Activated naive CD4-positive, alpha-beta T cell treated with anti-CD3 and anti-CD28 coated beads, Interleukin-2, amount 50 U/mL, for 72 hours (primary cell): ENCODE measurements at places on chromosomes 6 and 20. TPM values are rescaled to one million over a fixed set of nuclear protein-coding genes. Genes with fewer than 3 reads are reported as not detected.

RAMACL gene
- total RNA-seq: 1.2 TPM

- no peak for DNase-seq
These were observed 3.7 kb upstream of the BEND6 start for GRCh38 chr6:56951049-56951831.

DNA sequence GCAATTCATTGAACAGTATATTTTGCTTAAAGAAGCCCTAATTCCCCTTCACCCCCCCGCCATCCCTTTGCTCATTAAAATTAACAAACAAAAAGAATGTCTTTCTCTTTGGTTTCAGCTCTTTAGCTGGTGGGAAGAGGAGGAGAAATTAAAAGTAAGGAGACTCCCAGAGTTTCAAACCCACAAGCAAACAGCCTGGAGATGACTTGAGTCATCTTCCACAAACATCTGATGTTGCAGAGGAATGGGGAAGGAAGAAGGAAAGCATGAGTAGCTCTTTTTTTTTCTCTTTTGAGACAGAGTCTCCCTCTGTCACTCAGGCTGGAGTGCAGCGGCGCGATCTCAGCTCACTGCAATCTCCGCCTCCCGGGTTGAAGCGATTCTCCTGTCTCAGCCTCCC lies 189.6 kb downstream of the ADAT2 start:
- DNase-seq: no peak

DNA sequence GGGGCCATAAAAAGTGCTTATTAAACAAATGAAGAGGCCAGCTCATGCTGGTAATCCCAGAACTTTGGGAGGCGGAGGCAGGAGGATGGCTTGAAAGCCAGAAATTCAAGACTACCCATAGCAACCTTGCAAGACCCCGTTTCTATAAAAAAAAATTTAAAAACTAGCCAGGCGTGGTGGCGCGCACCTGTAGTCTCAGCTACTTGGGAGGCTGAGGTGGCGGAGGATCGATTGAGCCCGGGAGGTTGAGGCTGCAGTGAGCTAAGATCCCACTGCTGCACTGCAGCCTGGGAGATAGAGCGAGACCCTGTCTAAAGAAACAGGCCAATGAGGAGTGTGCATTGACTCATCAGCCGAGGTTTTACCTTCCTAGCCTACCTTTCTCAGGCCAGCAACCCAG lies 15.2 kb downstream of the NPEPL1 start:
- DNase-seq: peak; percentile 18

GRCh38 chr6:6191476-6191875 lies 129.0 kb downstream of the F13A1 start:
- DNase-seq: no peak

- DNase-seq: no peak
These were observed 5.7 kb upstream of the NECAB3 start for GRCh38 chr20:33679758-33680485.

DNA sequence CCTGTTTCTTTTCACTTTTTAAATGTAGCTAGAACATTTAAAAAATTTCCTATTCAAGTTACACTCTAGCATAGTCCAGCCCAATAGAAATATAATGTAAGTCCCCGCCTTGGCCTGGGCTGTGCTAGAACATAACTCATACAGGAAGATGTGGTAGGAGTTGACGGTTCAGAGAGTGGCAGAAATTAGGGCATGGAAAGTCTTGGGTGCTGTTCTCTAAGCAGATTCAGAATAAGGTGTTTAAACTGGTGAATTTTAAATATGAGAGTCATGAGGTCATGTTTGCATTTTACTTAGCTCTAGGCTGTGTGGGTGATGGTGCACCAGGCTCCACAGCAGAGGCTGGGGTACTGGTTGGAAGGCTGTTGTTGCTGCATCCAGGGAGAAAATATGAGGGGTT lies 256.5 kb downstream of the FARS2 start:
- DNase-seq: no peak

DNA sequence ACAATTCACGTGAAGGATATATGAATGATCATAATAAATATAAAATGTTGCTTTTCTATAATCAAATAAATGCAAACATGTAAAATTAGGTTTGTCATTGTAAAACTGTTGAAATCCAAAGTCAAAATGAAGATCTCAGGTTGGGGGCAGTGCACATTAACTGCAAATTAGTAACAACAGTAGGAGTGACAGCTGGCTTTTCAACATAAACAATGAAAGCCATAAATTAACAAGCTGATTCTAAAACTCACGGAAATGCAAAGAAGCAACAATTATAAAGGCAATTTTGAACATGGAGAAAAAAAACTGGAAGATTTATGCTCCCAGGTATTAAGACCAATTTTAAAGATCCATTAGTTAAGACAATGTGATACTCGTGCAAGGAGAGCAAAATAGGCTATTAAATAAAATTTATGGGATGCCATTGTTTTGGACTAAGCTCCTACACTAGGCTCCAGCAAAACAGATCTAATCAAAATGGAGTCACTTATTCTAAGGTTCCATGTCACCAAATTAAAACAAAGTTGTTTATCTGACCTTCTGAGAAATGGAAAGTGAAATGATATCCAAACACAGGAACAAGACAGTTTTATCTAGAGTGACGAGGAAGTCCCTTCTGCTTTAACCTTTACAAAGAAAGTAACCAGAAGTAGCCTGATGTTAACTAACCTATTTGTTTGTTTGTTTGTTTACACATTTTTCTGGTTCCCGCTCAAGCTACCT lies 770.8 kb downstream of the EPHA7 start:
- DNase-seq: no peak

- DNase-seq: no peak
These were observed 102.9 kb downstream of the HIVEP1 start for GRCh38 chr6:12115001-12115400.

GRCh38 chr6:138607478-138608433 lies 108.5 kb upstream of the NHSL1 start:
- no peak for DNase-seq

BEND3 gene
- total RNA-seq: 4.0 TPM

GRCh38 chr6:109795994-109796555 lies 105.0 kb downstream of the FIG4 start:
- DNase-seq: no peak

POPDC3 gene
- not detected for total RNA-seq

- DNase-seq: no peak
These were observed 23.8 kb downstream of the UST start for GRCh38 chr6:148770408-148771211.

DNA sequence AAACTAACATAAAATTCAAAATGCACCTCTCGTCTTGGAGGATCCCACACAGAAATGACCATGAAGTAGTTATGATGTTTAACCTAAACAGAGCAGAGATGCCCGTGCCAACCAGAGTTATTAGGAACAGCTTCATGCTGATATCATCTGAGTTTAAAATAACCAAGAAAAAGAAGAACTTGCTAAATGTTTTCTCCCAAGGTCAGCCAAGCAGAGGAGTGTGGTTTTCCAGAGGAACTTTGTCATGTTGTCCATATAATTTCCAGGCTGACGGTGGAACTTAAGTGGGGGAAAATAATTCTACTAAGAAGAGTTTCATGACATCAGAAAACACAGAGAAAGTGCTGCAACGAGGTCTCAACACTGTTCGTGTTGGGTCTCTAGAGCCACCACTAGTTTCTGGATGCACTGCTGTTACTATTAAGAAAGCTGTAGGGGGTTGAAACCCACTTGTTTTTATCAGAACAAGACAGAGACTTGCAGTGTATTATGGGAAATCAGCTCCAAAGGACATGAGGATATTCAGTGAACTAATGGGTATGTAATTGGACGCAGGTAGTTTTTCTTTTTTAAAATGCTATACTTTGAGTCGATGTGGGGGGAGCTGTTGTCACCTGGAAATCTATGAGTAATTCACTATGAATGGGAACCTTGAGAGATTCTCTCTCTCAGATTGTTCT lies 5.2 kb downstream of the AGPAT4 start:
- DNase-seq: no peak

GRCh38 chr6:167644412-167645132 lies 182.1 kb upstream of the AFDN start:
- no peak for DNase-seq

ISM1 gene
- 0.31 TPM for total RNA-seq

SLC44A4 gene
- total RNA-seq: not detected

TMEM244 gene
- total RNA-seq: not detected

GRCh38 chr6:34132486-34133185 lies 13.3 kb downstream of the GRM4 start:
- no peak for DNase-seq

DNA sequence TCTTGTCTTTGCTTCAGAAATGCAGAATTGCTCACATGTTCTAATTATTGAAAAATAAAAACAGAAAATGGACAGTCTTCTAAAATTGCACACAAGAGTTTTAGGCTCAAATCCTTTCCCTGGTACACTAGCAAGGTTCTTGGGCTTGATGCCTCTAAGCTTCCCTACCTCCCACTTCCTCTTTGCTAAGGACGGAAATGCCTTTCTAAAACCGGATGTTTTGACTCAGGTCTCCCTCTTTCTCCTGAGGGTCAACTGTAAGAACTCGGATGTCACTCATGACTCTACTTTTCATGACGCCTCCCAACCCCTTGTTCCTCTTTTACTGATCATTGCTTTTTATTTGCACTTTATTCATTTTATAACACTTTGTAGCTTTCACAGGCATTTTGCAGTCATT lies 613.5 kb downstream of the C6orf118 start:
- DNase-seq: no peak

CDH26 gene
- total RNA-seq: 1.6 TPM

DNA sequence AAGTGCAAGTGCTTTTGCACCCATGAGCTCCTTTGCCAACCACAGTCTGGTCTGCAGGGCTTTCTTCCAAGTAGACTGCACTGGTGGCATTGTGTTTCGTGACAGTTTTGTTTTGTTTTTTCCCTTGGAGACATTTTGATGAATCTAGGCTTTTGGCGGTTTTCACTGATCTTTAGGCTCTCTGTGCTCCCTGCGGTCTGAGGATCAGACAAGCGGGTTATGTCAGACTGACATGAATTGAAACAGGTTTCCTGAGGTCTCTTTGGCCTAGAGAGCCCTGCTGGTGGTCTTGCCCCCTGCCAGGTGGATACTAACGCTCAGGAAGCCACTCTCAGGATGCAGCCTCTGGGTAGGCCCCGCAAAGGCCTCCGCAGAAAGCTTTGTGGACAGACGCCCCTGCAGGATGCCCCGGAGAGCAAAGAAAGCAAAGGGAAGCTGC lies 555.4 kb upstream of the AGPAT4 start:
- no peak for DNase-seq

LY6G6D gene
- not detected for total RNA-seq

RIPOR2 gene
- 126 TPM for total RNA-seq

KCNK16 gene
- total RNA-seq: not detected

GRCh38 chr20:49286689-49287551 lies 9.1 kb upstream of the ZNFX1 start:
- DNase-seq: peak; percentile 38

DYNLRB1 gene
- total RNA-seq: 72.0 TPM

SMPDL3A gene
- total RNA-seq: not detected

DNA sequence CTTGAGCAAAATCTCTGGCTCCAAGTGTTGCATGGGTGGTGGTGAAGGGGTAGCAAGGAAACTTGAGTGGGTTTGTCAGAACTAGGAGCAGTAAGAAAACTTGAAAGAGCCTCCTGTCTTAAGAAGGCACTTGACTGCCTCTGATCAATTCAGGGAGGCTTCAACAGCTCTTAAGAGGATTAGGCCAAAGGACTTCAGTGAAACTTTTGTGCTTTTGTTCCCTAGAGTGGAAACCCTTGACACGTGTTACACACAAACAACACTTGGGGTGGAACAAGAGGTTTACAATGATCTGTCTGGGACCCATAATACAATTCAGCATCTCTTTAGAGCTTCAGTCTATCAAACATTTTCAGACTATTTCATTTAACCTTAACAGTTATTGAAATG lies 80.1 kb upstream of the ARMC2 start:
- no peak for DNase-seq

CLVS2 gene
- not detected for total RNA-seq

GRCh38 chr20:10523443-10523842 lies 88.3 kb downstream of the SLX4IP start:
- no peak for DNase-seq

BTNL2 gene
- total RNA-seq: not detected

SLC4A11 gene
- 0.14 TPM for total RNA-seq

GRCh38 chr20:39532205-39532604 lies 570.1 kb downstream of the DHX35 start:
- no peak for DNase-seq

- DNase-seq: no peak
These were observed at the start of gene PI3 for GRCh38 chr20:45174434-45175364. Gene PI3, plus strand, starts transcription at chr20:45174902. Its CDS starts 21 bp downstream, at chr20:45174923.

RSPO4 gene
- not detected for total RNA-seq

BCKDHB gene
- total RNA-seq: 15.2 TPM

GRCh38 chr6:154878871-154879491 lies 116.1 kb upstream of the TIAM2 start:
- DNase-seq: no peak

DNA sequence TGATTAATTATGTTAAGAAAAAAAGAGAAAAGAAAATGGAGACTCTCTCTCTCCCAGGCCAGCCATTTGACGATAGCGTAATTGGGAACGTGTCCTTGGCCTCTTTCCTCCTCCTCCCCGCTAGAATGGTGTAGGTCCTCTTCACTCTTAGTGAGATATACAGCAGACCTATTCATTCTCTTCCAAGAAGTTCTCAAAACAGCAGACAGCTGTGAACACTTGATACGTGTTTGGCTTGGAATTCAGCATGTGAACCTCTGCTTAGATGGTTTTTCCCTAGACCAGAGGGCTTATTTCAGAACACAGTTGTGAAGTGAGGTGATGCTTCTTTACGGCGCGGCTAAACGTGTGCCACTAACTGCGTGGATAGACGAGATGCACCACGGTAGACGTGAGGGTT lies 32.6 kb upstream of the TULP4 start:
- DNase-seq: no peak

- peak; percentile 69 for DNase-seq
These were observed 65.1 kb downstream of the PLG start for GRCh38 chr6:160766989-160767646.

- DNase-seq: no peak
These were observed 54.1 kb downstream of the RBM38 start for GRCh38 chr20:57445298-57445697.

GMPR gene
- 0.23 TPM for total RNA-seq

DEFB124 gene
- not detected for total RNA-seq

DNA sequence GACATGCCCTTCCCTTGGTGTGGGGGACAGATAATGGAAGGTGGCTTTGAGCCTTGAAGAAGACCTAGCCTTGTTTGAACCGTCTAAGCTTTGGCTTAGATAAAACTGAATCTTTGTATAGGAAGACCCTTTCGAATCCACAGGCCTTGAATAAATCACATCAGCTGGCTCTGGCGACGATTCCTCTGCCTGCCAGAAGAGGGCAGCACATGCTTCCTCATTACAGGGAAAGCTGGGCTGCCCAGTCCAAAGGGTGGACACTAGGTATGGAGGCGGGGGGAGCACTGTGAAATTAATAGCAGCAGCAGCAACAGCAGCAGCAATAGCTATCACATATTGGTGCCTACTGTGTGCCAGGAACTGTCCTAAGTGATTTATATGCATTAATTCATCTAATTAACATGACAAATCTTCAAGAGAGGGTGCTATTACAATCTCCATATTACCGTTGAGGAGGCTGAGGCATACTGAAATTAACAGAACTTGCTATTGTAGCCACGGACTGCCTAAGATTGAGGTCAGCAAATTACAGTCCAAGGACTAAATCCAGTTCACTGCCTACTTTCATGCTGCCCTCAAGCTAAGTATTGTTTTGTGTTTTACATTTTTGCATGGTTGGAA lies 85.1 kb downstream of the CLIC5 start:
- DNase-seq: peak; percentile 64
